ENCODE measurements at places on chromosomes 3 and 15.

DNA sequence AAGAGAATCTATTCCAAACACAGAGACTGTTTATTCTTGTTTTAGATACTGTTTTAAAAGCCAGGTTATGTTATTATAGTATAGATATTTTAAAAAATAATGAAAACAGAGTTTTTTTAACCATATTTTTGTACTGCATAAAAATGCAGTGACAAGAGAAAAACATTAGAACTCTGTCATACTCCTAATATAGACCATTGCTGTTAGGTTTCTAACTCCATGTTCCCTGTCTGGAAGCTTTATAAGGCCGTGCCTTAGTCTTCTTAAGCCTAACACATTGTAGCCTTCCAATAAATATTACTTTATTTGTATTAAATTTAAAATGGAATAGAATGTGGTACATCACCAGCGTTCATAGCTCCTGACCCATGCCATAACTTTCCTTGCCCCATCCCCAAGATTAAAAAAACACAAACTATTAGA is 53.2 kb downstream of the MBNL1 start:
- DNase-seq = no peak

DNA sequence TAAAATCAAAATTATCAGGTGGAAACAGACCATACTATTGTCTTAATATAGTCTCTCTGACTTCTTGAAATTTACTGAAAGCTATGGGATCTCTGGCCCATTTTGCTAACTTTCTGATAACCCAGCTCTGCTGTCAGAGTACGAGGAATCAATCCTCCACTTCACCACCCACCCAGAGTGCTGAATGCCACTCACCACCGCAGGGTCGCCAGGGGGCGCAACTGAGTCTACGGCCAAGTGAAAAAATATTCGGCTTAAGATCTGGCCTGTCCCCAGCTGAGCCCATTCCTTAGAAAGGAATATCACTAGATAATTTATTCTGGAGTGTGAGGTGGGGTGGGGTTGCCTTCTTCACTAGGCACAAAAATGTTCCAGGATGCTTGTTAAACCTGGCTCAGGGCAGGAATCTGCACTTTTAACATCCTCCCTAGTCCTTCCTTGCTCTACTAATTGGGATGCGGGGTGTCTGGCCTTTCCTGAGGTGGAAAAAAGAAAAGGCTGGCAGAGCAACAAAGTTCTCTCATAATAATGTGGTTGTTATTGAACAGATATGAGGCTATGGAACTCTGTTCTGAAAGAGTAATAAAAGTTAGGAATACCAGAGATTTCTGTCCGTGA is 520.6 kb downstream of the MFSD1 start:
- peak; percentile 18 for DNase-seq

GRCh38 chr3:53551324-53551723 is 56.9 kb downstream of the CACNA1D start:
- no peak for DNase-seq

DNA sequence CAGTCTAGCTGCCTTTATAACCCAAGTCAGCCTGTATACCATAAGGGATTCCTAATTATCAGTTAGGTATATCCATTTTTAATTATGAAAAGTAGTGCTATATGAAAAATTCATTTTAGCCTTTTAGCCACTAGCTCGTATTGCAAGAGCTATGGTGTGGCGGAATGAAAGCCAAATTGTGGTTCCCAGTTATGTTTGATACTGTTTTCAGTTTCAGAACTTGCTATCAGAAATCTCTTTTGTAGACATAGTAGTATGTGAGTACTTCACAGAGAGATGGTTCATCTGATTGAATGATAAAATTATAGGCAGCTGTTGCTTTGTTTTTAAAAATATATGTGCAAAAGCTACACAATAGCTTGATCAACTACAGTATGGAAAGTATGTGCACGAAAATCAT is 134.6 kb downstream of the SLC25A26 start:
- no peak for DNase-seq

DNA sequence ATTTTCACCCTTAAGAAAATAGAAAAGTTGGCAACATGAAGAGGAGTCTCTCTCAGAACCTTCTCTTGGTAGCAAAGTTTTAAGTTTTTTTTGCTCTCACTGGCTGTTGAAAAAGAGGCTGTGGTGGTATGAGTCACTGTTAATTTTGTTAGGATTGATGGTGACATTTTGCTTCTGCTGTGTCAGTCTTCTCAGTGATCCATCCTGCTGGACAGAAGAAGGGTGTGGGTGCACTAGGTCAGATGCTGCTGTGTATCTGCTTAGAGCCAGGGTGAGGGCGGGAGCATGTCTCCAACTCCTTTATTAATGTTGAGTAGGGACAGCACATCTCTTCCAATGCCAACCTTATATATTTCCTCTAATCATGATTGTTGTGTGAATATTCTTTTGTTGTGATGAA is 369.5 kb downstream of the FEZF2 start:
- DNase-seq = no peak

- no peak for DNase-seq
Measured at GRCh38 chr3:58011580-58011979, 3.4 kb downstream of the FLNB start.

DNA sequence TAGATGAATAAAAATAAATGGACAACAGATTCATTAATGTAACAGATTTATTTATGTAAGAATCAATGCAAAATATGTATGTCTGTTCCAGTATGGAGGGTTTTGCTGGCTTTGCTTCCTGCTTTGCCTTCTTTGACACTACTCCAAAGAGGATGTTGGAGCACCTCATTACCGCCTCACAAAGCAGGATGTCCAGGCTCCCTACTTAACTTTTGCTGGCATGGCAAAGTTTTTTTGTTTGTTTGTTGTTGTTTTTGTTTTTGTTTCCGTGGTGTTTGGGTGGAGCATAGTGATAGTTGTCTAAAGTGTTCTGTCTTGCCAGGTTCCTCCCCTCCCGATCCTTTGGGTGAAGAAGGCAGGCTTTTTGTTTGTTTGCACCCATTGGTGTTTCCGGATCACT is 38.7 kb downstream of the DIPK2A start:
- DNase-seq = no peak

DNA sequence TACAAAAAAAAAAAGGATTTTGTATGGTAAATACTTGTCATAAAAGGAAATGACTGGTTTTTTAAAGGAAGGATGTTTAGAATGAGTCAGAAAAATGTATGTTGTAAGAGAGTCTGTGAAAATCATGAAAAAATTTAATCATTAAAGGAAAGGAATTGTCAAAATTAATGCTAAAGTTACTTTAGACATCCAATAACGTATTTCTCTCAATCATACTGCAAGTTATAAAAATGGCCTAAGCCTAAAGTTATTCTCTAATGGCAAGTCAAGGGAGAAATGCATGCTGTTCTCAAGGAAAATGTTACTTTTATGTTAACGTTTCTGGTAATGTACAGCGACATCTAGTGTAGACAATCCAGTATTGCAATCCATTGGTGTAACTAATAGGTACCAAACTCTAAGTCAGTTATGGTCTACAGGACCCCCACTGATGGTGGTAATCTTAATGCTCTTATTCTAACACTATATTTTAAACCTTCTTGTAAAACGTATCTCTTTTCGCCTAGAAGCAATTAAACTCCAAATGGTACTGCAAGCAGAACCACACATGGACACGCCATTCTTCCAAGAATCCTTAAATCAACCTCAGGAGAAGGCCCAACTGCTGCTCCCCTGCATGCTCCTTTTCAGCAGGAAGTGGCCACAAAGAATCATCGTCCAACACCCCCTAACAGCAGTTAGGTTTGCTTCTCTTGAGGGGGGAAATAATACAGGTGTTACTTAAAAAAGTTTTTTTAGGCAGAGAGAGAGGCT is 35.2 kb downstream of the NCEH1 start:
- DNase-seq = peak; percentile 34

- DNase-seq = no peak
Measured at GRCh38 chr3:80677796-80678195, 910.0 kb upstream of the ROBO1 start.

DNA sequence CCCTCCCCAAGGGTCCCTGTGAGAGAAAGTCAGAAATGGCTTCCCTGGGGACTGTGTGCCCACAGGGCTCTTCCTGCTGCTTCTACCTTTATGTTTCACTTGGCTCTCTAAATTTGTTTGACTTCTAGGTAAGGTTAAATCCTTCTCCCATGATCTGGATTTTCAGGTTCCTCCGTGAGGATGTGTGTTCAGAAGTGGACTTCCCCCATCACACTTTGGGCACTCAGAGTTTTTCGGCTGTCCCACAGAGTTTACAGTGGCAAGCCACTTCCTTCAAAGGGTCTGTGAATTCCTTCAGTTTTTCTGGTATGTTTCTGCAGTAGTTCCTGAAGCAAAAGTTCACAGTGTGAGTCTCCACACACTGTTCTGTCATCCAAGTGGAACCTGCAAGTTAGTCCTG is 30.9 kb upstream of the RARB start:
- DNase-seq = no peak

DNA sequence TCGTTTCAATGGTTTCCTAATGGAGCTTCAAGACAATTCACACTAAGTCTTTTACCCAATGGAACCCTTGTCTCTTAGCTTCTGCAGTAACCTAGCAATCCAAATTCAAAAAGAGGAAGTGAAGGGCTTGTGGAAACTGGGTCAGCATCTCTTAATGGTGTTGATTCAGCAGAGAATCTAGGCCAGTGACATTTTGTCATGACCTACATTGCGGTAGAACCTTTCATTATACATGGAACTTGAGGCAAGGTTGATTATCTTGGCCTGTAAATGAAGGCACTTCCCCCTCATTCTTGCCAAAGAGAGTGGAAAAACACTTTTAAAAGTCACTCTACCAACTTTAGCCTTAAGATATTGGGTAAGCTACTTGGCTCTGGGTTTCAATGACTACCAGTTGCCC is 42.8 kb downstream of the C2CD4B start:
- no peak for DNase-seq

- no peak for DNase-seq
Measured at GRCh38 chr3:37753428-37753827, 108.3 kb upstream of the CTDSPL start.

DNA sequence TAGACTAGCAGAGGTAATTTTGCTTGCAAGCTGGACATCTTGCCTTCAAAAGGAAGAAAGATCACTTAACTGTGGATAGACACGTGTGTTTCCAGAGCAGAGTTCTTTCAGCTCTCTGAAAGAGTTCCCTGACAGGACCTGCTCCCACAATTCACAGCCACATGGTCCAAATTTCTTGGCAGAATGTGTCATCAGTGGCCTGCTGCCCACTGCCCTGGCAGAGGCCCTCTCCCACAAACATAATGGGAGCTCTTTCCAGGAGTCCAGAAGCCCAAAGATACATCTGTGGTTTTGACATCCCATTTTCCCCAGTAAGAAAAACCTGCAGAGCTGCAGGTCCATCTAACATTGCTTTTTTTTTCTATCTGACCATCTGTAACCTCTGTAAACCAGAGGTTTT is 48.3 kb downstream of the SERPINI1 start:
- DNase-seq = no peak

GRCh38 chr3:11774296-11774877 is 72.3 kb downstream of the TAMM41 start:
- DNase-seq = no peak

GRCh38 chr15:34620814-34621213 is 37.4 kb upstream of the GOLGA8B start:
- no peak for DNase-seq

GRCh38 chr15:101112336-101113113 is 139.3 kb downstream of the CHSY1 start:
- no peak for DNase-seq

DNA sequence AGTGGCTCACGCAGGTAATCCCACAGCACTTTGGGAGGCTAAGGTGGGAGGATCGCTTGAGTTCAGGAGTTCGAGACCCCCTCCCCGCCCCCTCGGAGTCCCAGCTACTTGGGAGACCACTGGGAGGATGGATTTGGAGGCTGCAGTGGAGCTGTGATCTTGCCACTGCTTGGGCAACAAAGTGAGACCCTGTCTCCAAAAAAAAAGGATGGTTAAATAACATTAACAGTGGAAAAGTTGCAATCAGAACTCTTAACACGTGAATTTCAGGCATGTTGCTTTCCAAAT is 1.4 kb upstream of the TMEM87A start:
- DNase-seq = no peak

DNA sequence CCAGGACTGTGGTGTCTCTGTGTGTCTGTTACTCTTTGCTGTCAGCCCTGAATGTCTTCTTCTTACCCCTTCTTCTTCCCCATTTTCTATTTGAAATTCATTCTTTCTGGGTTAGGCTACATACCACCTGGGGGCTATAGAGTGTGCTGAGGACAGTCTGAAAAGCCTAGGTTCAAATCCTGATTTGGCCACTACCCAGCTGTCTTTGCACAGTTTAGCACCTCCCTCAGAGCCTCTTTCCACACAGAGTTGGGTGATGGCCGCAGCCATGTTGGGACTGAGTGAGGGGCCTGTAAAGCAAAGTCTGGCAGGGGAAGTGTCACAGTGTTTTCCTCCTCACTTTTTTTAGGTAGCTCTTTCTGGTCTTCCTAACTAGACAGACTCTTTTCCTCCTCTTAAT is 113.7 kb downstream of the CHCHD6 start:
- DNase-seq = no peak

GRCh38 chr15:83837945-83838571 is 184.1 kb downstream of the ADAMTSL3 start:
- peak; percentile 8 for DNase-seq

DNA sequence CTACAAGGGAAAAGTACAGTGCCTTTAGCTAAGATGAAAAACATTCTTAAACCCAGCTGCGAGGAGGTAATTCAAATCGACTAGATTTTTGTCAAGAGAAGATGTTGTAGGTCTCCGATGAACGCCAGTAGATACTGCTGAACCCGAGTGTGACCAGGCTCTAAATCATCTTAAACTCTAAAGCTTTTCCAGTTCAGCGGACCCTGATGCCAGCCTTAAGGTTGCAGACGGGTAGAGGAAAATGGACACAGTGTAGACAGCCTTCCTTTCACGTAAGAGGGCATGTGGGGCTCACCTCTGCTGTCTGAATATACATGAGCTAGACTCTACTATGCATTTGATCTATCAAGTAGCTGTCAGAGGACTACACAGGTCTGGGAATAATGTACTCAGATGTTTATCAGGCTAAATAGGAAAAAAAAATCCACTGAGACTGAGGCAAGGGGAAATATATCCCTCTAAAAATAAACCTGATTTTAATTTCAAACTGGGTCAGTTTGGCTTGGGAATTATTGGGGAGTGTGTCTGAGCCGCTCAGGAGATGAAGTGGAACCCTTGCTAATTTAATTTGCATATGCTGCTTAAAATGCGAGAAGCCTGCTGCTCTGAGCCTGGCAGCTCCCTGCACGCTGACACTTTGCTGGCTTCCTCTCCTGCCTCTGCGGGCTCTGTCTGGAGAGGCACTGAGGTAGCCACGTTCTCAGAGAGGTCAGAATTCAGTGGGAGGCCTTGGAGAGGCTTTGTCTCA is 151.9 kb downstream of the CADPS start:
- no peak for DNase-seq

DNA sequence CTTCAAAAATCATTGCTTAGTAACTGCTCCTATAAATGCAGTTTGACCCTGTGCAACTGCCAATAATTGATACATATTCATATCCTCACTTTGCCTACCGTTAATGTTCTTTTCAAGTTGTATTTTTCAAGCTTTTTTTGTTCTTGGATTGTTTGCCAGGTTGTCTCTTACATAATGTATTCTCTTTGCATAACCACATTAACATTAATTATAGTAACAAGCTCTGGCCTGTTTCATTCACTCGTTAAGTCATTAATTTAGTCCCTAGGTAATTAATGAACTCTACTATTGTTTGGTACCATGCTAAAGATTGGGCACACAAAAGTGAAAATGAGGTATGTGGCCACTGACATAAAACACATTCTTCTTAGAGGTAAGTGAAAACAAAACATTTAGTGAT is 1338.8 kb downstream of the NSUN3 start:
- DNase-seq = no peak

- DNase-seq = no peak
Measured at GRCh38 chr3:99505200-99505599, 133.2 kb upstream of the COL8A1 start.

All from COR-L47 (cell line).